ENCODE measurements at places on chromosomes 6 and 20.
A peak's percentile ranks its signal among the peaks of the same experiment; 100 is the strongest.

GRCh38 chr6:116330511-116330910 is 40.2 kb upstream of the DSE start:
- no peak for DNase-seq

DNA sequence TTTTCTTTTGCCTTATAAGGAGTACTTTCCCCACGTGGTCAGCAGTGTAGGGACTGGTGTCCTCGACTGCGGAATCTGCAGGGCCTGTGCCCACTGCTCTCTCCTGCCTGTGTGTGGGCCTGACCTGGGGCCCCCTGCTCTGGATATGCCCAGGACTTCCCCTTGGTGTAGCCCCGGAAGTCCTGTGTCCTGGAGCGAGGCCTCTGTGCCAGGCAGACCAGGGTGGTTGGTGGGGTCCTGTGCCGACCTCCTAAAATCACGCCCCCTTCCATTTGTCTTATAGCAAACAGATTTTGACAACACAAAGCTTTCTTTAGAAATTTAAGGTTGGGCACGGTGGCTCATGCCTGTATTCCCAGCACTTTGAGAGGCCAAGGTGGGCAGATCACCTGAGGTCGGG is 64.2 kb downstream of the DLL1 start:
- no peak for DNase-seq

- no peak for DNase-seq
Observed at GRCh38 chr6:142008016-142008735, 124.5 kb upstream of the GJE1 start.

- no peak for DNase-seq
Observed at GRCh38 chr6:89314692-89315091, 407 bp downstream of the GABRR2 start.

GRCh38 chr20:2688041-2688591 is 4.5 kb upstream of the EBF4 start:
- no peak for DNase-seq

GRCh38 chr6:137271245-137272183 is 52.3 kb upstream of the IFNGR1 start:
- peak; percentile 34 for DNase-seq

GRCh38 chr6:43913375-43914271 is 143.6 kb downstream of the VEGFA start:
- DNase-seq, result no peak

Data from urothelium cell line (cell line).